ENCODE measurements at places on chromosomes 6 and 20.

GRCh38 chr20:16346956-16347355 is 226.3 kb downstream of the KIF16B start:
- no peak for DNase-seq

- no peak for DNase-seq
Measured at GRCh38 chr20:32535316-32535952, 49.7 kb downstream of the NOL4L start.

DNA sequence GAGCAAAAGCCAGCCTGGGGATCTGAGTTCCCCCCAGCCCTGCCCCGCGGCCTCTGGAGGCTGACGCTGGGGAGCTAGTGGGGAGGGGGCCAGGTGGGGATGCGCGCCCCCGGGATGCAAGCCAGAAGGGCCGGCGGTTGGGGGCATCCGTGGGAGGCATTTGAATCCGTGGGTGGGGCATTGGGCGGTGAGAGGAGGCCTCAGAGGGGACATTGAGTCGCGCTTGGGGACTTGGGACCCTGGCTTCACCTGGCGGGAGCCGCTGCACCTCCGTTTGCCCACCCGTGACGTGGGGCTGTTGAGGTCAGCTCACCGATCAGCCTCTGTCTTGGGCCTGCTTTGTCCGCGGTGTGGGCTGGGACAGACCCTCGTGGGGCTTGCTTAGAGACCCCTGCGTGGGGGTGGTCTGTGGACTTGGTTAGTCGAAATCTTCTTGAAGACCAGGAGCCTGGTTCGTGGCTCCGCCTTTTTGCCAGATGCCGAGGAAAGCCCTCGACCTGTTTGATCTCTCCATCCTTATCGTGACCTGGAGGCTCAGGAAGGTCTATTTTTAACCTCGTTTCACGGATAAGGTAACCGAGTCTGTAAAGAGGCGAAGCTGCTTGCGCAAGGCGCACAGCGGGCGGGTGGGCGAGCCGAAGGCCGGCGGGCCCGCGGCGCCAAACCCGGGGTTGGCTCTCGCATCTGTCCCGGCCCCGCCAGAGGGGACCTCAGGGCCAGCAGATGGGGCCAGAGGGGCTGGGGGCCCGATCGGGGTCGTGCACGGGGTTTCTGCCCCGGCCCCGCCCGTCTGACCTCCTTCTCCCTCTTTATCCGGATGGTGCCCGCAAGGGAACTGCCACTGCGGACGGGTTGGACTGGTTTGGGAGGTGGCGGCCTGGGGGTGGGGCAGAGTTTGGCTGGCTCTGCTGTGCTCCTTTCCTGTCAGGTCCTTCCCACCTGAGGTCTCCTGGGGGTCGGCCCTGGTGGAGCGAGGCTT is 8.3 kb downstream of the FAM110A start:
- no peak for DNase-seq

GRCh38 chr20:916125-916799 is at the start of gene ANGPT4:
TSS of gene ANGPT4 (minus strand) at chr20:916334. CDS start at chr20:916214, 120 bp downstream.
- DNase-seq = no peak

DNA sequence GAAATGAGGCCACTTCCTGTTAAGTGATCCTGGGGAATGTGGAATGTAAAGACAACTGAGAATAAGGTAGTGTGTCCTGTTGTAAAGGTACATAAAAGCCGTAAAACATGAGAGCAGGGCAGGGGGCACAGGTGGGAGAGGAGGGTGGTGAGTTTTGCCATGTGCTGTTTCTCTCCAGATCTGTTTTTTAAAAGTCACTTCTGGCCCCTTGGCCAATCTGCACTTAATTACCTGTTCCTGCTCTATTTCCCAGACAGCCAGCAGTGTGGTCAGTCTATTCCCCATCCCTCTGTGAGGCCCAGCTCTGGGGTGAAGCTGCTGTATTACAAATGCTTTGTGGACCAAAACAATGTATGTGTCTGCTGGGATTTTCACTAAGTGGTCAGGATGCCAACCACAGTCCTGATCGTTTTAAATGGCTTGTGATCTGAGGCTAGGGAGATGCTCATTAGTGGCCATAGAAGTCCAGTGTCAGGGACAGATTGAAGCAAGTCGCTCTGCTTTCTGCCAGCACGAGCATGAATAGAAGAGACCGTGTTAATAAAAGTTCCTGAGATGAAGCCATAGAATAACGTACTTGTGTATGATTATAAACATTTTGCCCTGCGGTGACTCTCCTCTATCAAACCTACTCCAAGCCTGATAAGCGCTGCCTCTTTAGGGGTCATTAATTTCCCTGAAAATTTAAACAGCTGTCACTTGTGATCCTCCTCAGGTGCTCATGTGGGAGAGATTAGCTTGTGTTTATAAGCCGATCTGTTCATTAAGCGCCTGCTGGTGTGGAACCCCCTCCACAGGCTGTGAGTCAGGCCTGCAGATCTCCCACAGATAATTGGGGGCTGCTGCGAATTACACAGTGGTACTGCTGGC is 111.8 kb upstream of the CENPW start:
- no peak for DNase-seq

- DNase-seq = no peak
Measured at GRCh38 chr6:137246164-137246563, 27.0 kb upstream of the IFNGR1 start.

GRCh38 chr6:30955367-30956042 is 14.7 kb downstream of the MUCL3 start:
- DNase-seq = no peak

DNA sequence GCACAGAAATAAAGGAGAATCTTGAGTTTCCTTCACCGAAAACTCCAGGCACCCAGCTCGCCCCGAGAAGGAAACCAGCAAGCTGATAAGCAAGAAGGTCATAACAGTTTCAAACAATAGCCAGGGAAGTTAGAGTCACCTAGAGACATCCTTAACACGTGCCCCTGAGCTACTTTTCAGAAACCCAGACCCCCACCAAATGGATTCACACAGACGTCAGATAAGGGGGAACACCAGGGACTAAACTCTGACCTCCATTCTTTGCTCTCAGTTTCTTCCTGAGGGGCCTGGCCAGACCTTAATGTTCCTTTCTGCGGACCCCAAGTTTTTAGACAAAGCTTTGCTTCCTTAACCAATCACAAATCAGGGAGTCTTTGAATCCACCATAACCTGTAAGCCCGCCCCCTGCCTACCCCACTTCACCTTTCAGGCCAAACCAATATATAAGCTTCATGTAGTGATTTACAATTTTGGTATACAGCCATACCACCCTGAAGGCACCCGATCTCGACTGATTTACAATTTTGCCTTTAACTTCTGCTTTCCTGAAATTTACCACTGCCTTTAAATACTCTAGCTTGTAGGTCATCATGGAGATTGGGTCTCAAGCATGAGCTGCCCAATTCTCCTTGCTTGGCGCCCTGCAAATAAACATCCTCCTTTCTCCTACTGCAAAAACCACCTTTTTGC is 11.7 kb downstream of the SOD2 start:
- no peak for DNase-seq

- DNase-seq = no peak
Measured at GRCh38 chr20:46004187-46004586, 4.5 kb upstream of the MMP9 start.

GRCh38 chr6:111200350-111201243 is 113.3 kb downstream of the SLC16A10 start:
- no peak for DNase-seq

- DNase-seq = no peak
Measured at GRCh38 chr20:18676396-18676795, 88.5 kb downstream of the DTD1 start.

DNA sequence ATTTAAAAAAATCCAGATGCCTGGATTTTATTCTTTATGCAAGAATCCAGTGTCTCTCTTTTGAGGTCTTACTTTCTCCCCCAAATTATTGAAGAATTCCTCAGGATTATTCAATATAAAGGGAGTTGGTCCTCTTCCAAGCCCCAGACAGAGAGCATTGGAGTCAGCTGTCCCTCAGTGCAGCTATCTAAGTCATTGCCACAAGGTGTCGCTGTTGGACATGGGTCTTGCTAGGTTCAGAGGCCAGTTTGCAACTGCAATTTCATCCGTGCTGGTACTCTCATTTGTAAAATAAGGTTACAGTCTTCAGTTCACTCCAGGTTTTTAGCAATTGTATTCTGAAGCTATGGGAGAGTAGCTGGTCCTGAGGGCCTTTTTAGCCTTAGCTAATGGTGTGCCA is 27.8 kb downstream of the CCN2 start:
- DNase-seq = peak; percentile 45

DNA sequence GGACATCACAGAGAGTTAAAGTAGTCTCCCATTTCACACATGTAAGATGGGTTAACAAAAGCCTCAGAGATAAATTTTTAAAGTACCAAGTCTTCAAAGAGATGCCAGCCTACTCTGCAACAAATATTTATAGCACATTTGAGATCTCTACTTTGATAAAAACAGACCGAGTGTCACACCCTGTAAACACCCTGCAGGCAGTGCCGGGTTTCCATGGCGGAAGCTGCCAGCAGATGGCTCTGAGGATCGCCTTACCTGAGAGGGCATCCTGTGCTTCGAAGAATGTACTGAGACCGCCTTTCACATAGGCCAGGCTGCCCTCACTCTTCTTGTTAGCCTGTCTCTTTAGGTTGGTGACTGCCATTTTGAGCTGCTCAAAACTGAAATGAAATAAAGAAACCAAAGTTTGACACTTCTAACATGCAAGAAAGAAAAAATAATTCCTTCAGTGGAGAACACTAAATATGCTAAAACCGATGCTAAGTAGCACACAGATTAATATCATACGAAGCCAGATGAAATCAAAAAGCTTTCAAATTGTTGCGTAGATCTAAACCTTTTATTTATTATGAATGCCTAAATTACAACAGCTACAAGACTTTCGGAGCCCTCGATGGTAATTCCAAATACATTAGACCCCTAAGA is 39.3 kb downstream of the HUS1B start:
- no peak for DNase-seq

DNA sequence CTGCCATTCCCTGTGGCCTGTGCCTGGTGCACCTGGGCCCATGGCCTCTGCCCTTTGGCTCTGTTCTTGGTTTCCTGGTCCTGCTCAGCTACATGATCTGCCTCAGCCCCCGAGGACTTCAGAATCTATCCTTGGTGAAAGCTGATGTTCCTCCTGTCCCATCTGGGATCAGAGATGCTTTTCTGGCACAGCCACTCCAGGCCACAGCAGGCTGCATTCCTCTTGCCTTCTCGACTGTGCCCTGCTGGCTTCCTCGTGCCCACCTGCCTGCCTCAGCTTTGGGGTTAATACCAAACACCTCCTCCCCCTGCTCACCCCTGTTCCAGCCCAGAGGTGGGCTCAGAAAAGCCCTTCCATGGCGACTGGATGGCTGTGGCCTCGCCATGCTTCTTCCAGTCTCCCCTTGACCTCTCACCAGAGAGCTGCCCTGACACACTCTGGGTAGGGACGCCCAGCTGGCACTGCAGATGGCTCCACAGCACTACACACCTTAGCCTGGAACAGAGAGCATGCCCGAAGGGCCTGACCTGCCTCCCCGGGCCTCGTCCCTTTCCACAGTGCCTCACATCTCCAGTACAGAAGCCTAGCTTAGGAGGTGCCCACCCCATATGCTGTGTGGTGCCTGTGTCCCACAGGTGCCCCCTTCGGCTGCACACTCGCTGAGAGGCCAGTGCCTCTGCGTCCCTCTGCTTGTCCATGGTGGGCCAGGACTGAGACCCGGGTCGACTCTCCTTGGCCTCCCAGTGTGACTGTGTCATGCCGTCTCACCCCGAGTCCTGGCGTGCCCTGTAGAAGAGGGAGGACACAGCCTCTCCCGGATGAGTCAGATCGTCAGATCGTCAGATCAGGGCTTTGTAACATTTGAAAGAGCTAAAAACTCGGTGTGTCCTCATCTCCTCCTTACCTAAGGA is 148.8 kb downstream of the DTNBP1 start:
- DNase-seq = no peak

All from T1000 (cell line).